ENCODE measurements at places on chromosomes 16 and 17.
A peak's percentile ranks its signal among the peaks of the same experiment; 100 is the strongest.

DNA sequence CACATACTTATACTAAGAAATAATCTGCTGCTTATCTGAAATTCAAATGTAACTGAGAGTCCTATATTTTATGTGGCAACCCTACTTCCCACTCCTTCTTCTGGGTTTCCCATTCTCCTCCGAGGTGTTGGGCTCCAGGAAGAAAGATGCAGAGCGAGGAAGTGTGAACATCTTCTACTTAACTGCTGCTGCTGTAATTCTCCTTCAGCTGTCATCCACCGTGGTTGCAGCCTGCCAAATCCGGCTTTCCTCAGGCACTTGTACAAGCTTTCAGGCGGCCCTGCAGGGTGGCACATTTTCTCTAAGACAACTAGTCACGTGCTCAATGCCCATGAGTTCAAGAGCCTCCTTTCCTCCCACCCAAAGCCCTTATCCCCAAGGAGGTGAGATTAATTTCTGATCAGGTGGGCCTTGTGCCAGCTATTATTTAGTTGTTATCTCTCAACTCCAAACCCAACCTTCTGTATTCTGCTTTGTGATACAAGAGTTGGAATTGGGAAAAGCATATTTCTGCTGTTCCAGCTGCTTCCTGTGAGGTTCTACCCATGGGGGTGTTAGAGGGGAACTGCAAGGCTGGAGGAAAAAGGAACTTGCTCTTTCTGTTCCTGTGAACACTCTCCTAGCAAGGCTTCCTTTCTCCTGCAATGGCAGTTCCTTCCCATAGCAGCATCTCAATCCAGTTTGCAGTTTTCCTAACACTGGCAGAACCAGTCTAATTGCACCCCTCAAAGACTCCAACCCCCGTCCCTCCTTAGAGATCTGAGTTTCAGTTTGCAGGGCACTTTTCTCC, 67.6 kb upstream of the RBBP6 start:
- DNase-seq: no peak

DNA sequence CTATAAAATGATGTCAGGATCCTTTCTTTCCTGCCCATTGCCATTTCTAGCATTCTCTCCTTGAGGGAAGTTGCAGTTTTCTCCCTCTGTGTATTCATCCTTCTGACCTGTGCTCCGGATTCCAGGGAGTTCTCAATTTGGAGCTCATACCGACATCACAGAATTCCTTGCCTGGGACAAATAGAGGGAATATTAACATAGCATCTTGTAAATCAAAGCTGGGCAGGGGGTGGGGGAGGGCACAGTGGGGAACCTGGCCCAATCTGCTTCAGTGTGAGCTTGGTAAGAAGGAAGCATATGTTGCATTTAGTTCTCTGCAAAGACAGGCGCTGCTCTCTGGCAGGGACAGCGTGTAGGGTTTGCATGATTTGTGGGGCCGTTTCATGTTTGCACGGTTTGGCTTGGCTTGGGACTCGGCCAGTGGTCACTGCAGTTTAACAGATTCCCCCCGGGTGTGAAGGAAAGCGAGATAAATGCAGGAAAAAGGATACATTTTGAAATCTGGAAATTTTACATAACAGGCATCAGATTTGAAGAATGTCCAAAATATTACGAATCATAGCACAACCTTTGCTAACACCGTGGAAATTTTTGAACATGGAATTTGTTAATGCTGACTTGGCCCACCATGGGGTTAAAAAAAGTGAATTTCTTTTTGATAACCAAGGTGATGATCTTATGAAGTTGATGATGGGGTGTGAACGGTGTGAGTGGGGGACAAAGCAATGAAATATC, 178.0 kb downstream of the WWOX start:
- DNase-seq: no peak

DNA sequence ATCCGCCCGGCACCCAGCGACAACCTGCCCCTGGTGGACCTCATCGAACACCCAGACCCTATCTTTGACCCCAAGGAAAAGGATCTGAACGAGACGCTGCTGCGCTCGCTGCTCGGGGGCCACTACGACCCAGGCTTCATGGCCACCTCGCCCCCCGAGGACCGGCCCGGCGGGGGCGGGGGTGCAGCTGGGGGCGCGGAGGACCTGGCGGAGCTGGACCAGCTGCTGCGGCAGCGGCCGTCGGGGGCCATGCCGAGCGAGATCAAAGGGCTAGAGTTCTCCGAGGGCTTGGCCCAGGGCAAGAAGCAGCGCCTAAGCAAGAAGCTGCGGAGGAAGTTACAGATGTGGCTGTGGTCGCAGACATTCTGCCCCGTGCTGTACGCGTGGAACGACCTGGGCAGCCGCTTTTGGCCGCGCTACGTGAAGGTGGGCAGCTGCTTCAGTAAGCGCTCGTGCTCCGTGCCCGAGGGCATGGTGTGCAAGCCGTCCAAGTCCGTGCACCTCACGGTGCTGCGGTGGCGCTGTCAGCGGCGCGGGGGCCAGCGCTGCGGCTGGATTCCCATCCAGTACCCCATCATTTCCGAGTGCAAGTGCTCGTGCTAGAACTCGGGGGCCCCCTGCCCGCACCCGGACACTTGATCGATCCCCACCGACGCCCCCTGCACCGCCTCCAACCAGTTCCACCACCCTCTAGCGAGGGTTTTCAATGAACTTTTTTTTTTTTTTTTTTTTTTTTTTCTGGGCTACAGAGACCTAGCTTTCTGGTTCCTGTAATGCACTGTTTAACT, 1.0 kb downstream of the NOG start:
- no peak for DNase-seq

GRCh38 chr17:71349908-71350600, 770.8 kb upstream of the SOX9 start:
- no peak for DNase-seq

DNA sequence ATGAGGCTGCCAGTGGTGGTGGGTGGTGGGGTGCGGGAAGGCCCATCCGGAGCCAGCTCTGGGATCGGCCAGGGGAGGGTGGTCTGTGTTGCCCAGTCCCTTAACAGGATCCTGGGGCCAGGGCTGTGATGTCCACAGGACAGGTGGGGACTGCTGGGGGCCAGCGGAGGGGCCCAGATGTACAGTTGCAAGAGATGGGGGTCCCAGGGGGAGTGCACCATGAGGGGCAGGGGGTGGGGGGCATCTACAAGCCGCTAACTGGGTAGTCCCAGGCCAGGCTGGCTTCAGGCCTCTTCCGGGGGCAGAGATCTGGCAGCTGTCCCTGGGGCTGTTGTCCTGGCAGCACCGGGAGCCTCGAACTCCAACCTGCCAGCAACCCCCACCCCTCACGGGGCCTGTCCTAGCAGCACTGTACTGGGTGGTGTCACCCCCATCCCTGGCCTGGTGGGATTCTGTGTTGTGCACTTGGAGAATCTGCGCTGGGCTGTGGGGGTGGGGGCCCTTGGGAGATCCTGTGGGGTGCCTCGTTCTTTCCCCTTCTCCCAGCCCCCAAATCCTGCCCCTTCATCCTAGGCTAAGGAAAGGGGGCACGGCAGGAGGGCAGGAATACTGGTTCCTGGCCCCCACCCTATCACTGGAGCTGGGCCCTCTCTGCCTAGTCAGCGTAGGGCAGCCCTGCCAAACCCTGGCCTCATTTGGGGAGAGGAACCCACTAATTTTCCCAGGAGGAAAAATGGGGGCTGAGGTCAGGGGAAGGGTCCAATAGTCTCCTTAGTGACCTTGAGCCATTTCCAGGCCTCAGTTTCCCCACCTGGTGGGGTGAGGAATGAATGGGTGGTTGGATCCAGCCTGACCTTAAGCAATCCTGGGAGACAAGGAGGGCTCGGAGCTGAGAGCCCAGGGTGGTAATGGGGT, 1.4 kb downstream of the MTSS2 start:
- no peak for DNase-seq

- no peak for DNase-seq
Observed at GRCh38 chr17:50963139-50963538, 97.0 kb upstream of the TOB1 start.

- DNase-seq: no peak
Observed at GRCh38 chr17:4583782-4584100, 588 bp upstream of the SMTNL2 start.

- DNase-seq: peak; percentile 13
Observed at GRCh38 chr17:55806745-55807495, 56.1 kb downstream of the PCTP start.

GRCh38 chr17:80036715-80037477, 454 bp downstream of the CCDC40 start:
- no peak for DNase-seq

GRCh38 chr16:68076560-68076959, 8.6 kb upstream of the NFATC3 start:
- no peak for DNase-seq

DNA sequence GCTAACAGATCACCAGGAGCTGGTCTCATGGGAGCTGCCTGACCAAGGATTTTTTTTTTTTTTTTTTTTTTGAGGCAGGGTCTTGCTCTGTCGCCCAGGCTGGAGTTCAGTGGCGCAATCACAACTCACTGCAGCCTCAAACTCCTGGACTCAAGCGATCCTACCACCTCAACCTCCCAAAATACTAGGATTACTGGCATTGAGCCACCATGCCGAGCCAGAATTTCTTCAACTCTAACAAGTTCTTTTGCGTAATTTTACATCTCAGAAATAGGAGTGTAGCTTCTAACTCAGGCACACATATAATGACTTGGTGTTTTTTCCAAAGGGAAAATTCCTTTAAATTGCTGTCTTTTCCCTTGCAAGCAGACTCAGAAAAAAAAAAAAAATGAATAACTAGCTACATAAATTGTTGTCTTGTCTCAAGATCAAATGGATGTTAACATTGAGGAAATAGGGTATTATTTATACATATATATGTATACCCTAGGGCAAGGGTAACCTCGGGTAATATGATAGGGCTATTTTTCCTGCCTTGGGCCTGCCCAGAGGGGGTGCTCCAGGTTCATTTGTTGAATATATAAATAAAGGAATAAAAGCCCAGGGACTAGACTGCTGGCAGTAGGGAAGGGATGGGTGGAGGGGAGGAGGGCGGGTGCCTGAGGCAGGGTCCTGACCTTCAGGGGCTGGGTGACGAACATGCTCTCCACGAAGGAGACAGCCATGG, 42.8 kb upstream of the GCSH start:
- DNase-seq: no peak

- DNase-seq: no peak
Observed at GRCh38 chr17:47993964-47994363, 23.1 kb downstream of the CDK5RAP3 start.

- no peak for DNase-seq
Observed at GRCh38 chr17:49969134-49969759, at the start of gene DLX4. TSS of gene DLX4 (plus strand) at chr17:49969190. CDS start at chr17:49969469, 279 bp downstream.

DNA sequence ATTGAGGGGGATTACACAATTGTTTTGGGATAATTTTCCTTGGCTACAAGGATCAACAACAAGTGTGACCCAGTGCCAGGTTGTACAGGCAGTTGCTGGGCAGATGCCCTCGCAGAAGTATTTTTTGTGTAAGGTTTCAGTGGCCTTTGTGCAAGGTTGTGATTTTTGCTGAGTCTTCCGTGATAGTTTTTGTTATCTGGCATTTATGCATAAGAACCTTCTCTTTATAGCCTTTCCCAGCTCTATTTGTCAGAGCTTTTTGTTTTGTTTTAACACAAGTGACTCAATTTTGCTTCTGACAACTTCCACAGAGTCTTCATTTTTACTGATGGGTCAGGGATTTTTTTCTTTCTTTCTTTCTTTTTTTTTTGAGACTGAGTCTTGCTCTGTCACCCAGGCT, 6.7 kb upstream of the PRPSAP1 start:
- DNase-seq: no peak

GRCh38 chr17:37671824-37672547, 28.7 kb upstream of the DDX52 start:
- no peak for DNase-seq

DNA sequence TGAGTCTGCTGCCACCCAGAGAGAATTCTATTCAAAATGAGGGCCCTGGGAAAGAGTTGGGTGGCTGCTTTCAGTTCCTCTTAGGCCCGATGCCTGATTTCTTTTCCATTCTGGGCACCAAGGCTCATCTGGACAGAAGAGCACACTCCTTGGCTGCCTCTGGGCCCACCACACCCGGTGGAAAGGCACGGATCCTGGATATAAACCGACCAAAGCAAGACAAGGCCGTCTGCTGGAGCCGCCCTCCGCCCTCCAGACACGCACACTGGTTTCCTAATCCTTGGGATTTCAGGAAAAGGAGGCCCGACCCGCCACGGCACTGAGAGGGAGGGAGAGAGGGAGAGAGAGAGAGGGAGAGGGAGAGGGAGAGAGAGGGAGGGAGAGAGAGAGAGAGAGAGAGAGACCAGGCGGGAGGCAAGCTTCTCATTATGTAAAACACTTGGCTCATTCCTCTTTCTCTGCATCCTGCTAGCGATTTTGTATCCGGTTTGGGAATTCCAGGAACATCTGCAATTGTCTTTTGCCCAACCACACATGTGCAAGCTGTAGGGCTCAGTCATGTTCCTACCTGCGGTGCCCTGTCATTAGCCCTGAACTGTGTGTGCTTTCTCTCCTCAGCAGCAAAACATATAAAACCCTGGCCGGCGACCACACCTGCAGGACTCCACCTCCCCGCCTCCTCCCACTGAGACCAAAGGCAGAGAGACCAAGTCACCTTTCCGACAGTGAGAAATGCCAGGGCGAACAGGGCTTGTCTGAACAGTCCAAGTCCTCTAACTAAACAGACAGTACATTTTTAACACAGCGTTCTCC, 347.2 kb downstream of the SOX9 start:
- DNase-seq: no peak

DNA sequence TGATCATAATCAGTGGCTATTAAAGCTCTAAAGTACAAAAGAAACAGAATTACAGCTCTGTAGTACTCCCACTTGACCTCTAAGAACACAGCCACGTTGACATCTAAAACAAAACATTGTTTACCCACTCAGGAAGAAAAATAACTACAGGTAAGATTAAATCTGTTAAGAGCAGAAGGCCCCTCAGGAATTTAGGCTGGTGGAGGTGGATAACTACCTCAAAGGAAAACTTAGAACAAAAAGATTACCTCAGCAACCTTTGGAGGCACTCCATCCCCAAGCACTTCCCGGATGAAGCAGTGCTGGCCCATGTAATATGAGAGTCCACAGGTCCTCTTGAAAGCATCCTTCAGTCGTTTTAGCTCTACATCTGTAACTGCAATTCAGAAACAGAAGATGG, 46.7 kb downstream of the USP32 start:
- DNase-seq: no peak

- DNase-seq: no peak
Observed at GRCh38 chr16:55835581-55835980, 2.7 kb upstream of the CES1 start.

GRCh38 chr17:68356520-68356919, 65.2 kb downstream of the ARSG start:
- DNase-seq: peak; percentile 73

DNA sequence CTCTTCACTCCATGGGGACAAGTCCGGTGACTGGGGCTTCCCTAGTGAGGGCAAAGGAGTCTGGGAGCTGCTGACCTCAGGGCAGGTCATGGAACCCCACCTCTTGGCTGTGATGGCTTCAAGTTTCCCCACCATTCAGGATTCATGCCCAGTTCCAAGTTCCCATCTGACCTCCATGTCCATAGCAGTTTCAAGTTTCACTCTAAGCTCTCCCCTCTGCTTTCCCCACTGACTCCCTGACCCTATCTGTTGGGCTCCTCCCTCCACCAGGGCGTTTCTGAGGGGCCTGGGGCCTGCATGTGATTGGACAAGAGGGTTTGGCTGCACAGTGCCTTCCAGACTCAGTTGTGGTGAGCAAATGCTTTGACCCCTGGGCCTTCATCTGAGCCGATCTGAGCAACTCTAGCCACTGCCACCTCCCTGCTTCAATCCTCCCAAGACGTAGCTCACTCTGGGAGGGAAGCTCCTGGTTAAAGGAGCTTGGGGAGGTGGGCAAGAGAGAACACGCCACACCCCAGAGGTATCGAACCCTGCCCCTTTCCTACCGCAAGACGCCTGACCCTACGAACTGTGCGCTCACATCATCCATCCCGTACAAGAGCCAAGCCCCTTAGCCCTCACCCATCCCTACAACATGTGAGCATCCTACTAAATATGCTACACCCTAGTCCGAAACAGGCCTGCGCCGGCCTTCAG, 8.3 kb downstream of the ZNF629 start:
- DNase-seq: no peak

Data from stimulated activated CD4-positive, alpha-beta T cell treated with anti-CD3 and anti-CD28 coated beads, Interleukin-1b, Interleukin-23, amount 100 ng/mL, for 48 hours (primary cell).